NCI-H2029 treated with DMSO at 0.1 percent for 48 hours (cell line): ENCODE measurements at places on chromosomes 16 and 17.

DNA sequence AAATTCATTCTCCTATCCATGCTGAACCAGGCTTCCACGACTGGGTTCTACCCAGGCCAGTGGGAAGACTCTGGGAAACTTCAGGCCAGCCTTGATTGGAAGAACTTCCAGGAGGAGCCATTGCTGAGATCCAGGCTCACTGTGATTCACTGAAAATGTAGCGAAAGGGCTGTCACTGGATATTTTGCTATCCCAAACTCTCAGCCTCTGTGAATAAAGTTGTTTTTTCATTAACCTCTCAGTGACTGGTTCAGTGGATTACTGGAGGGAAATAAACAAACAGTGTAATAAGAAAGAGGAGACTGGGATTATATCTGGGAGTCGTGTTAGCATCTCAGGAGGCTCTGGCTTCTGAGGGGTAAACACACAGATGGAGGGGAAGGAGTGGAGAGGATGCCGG, 3.1 kb downstream of the FOXL1 start:
- DNase-seq: no peak

GRCh38 chr16:62921904-62922303, 885.7 kb upstream of the CDH8 start:
- DNase-seq: no peak

DNA sequence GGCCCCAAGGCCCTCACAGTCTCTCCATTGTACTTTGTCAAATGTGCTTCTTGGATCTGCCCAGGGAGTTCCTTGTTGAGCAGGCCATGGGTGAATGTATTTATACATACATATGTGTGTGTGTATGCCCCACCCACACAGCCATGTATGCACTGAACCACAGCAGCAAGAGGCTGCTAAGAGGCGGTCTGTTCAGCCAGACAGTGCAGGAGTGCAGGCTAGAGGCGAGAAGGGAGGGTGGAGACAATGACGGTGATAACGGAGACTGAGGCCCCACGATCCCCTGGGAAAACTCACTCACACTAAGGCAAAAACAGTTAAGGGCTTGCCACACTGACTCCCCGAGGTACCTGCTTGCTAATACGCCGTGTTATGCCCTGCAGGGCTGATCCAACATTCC, 151.0 kb upstream of the CDC42EP4 start:
- no peak for DNase-seq

DNA sequence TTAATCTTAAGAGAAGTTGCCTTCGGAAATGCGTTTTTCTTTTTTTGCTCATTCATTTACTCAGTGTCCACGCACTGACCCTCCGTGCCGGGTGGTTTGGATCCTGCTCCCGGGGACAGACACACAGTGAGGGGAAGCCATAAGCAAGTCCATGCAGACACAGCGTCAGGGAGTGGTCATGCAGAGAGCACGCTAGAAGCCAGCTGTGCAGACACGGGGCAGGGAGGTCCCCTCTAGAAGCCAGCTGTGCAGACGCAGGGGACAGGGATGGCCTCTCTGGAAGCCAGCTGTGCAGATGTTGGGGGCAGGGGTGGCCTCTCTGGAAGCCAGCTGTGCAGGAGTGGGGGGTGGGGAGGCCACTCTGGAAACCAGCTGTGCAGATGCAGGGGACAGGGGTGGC, 4.8 kb downstream of the GAA start:
- DNase-seq: no peak

- no peak for DNase-seq
These were observed 32.6 kb upstream of the KIFC3 start for GRCh38 chr16:57834936-57835335.

- DNase-seq: no peak
These were observed 133.5 kb upstream of the FOXF1 start for GRCh38 chr16:86376837-86377236.

GRCh38 chr17:40658396-40658795, 6.6 kb downstream of the KRT222 start:
- DNase-seq: no peak

DNA sequence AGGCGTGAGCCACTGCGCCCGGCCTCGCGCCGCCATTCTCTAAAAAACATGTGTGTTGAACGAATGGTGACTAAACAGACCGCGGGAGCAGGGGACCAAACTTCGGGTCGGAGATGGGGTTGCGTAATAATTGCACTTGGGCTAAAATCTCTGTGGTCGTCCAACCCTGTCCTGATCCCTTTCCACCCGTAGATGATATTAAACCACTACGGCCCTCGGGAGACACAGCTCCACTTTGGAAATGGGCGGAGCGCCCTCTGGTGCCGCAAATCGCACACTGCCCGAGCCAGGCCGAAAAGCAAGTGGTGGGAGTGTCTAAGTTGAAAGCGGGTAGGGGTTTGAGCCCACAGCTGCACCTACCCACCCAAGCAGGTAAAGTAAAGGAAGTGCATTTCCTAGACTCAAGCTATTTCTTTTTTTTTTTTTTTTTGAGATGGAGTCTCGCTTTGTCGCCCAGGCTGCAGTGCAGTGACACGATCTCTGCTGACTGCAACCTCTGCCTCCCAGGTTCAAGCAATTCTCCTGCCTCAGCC, 17.0 kb downstream of the CAVIN1 start:
- peak; percentile 28 for DNase-seq

- no peak for DNase-seq
These were observed 127.2 kb downstream of the CDH8 start for GRCh38 chr16:61909074-61909473.

DNA sequence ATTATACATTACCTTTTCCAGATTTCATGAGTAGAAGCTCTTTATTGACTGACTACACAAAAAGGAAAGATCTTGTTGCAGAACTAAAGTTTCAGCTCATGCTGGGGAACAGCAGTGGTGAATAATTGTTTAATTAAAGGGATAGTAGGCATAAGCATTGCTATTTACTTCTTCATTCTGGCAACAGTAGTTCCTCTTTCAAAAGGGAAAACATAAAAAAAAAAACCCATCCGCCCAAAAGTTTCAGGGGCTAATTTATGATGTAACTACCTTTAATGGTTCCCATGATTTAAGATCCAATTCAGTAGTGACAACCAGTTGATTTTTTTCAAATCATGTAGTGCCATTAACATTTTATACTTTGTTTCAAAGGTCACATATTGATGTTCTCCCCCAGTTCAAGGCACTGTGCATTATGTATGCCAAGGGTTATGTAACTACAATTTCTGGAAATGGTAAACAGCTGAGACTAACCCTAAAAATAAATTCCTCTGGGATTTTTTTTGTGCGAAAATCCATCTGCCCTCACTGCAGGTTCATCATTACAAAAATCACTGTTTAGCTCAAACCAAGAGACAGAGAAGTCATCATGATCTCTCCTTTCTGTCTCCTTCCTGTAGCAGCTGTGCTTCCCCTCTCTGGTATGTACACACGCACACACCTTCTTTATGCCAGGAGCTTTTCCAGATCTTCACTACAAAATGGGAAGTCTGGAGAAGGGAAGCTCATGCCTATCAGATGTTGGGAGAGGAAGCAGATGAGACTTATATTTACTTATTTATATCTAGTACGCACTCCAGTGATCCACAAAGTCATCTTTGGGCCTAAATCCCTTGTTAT, 2.2 kb upstream of the PHLPP2 start:
- DNase-seq: no peak

DNA sequence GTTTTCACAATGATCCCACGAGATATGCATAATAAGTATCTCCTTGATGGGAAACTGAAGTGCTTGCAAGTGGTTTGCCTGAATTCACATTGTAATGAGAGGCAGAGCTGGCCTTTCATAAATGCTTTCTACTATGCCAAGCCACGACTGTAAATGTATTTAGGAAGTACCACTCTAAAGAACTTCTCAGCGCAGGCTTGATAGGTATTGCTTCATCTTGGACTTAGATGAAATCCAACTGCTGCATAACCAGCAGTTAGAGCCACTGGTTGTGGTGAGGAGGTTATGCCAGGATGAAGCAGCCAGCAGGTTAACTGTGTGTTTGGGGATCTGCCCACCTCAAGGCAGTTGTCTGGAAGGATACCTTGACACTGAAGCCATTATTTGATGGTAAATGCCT, 26.8 kb downstream of the MARCHF10 start:
- peak; percentile 39 for DNase-seq

- DNase-seq: no peak
These were observed 8.1 kb upstream of the PPP1R27 start for GRCh38 chr17:81842725-81843504.

DNA sequence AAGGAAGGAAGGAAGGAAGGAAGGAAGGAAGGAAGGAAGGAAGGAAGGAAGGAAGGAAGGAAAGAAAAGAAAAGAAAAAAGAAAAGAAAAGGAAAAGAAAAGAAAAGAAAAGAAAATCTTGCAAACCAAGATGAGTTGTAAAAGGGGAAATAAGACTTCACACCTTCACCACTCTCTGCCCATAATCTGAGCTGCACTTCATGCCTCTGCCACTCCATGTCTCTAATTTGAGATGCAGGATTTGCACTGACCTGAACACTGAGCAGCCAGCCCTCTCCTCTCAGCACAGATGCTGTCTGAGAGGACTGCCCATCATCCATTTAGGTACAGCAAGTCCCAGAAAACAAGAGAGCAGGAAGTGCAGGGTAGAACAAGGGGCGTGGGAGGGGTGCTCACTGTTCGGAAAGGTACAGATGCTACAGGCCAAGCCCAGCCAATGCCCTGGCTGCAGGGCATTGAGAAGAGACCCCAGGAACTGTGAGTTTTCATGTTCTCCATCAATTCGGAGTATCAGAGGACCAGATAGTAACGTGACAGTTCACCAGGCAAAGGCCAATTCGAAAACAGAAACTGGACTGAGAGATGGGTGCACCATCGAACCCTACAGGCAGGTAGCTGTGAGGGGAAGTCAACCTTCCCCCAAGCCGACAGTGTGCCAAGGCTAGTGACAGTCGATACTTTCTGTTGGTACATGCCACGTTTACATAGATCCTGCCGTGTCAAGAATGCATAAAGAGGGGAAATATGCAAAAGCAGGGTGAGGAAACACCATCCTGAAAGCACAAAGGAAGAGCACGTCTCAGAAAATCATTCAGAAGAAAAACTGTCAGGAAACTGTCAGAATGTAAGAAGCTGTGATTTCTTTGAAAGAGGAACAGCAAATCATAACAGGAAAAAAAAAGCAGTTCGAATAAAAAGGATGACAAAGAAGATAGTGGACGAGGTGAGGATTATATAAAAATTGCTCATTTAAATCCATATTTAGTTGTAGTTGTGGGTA, 142.0 kb upstream of the RCVRN start:
- no peak for DNase-seq

GRCh38 chr17:20133517-20133916, 124.4 kb downstream of the SPECC1 start:
- DNase-seq: no peak

GRCh38 chr17:43648916-43649315, 12.8 kb downstream of the MEOX1 start:
- DNase-seq: no peak

DNA sequence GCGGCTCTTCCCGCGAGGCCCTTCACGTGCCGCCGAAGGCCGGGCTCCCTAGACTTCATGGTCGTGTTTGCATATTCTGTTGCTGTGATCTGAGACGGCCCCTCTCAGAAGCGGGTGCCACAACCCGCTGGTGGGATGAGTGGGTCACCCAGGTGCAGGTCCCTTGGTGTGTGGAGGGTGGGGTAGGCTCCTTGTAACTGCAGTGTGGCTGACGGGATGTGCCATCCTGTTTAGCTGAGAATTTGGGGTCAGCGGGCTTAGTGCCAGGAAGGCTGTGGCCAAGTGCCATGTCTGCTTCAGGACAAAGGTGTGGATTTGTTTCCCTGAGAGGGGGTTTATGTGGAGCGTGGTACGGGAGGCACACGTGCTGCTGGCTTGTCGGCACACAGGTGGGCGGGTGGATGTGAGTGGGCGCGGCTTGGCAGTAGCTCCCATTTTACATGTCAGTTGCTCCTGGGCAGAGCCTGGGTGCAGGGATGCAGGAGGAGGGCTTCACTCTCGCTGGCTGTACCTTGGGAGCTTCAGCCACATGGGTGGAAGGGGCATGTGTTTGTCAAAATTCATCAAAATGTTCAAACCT, 9.2 kb upstream of the WFIKKN1 start:
- DNase-seq: peak; percentile 17

DNA sequence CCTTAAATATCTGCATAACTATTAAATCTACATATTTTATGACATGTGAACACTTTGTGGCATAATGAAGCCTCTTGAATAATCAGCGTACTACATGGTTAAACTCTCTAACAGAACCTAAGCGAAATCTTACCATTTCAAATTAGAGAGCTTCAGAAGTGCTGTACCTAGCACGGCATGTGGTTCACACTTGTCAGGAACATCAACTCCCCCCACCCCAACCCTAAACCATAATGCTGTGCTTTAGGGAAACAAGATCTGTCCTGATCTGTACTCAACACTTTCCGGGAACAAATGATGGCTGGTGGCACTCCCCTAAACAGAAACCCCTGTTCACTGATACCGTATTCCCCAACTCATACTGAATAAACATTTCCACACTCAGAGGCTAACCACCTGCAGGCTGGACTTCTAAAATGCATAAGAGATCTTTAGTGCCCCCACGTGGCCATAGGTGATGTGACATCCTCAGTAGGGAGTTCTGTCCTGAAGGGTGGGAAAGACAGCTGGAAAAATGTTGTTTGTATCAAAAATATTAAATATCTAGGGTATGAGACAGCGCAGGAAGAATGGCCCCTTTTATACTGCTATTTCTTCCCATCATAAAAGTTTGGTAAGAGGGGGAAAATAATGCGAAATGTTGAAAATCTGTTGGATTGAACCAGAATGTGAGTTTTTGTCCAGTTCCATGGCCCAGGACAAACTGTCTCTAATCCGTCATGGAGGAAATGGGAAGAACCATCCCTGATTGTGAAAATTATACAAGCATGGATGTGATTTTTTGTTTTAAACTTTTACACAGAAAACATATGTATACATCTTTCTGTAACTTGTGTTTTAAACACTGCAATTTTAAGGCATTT, 88.6 kb downstream of the USP31 start:
- peak; percentile 72 for DNase-seq

DNA sequence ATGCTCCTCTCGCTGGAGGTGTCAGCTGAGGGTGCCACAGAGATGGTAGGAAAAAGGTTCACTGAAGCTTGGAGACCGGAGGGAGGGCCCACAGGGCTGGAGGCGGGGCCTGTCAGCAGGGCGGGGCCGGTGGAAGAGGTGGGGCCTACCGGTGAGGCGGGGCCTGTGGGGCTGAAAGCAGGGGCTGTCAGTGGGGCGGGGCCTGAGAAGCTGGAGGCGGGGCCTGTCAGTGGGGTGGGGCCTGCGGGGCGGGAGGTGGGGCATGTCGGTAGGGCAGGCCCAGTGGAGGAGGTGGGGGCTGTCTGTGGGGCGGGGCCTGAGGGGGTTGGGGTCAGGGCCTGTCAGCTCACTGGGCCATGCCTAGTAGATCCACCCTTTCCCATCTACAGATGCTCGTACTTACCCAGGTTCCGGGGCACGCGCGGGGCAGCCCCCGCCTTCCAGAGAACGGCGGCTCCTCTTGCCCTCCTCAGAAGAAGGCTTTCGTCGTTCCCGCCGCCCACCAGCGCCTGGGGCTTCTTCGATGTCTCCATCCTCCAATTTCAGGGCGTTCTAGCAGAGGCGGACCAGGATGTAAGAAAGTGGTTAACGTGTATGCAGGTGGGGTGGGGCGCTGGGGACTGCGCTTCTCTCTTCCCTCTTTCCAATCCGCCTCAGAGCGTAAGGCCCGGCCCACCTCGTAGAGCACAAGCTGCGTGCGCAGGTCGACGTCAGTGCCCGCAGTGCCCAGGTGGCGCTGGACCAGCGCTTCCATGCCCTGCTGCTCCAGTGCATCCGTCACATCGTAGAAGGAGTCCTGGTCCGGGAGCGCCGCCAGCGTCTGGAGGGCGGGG, 9.8 kb downstream of the TMEM208 start:
- no peak for DNase-seq
